ENCODE measurements at places on chromosomes 7 and 10.

- DNase-seq, result no peak
- H3K27me3 ChIP-seq, result no peaks in the 10 kb centered on the region
- H3K4me3 ChIP-seq, result no peak overlapping the region
- no peak overlapping the region for H3K27ac ChIP-seq
- H3K4me1 ChIP-seq, result no peaks in the 10 kb centered on the region
These were observed 42.7 kb downstream of the TMEM26 start for GRCh38 chr10:61410353-61411070.

GRCh38 chr10:68211669-68212068, 20.2 kb downstream of the ATOH7 start:
- peaks cover 7% of the 10 kb centered on the region for H3K36me3 ChIP-seq
- H3K4me3 ChIP-seq, result no peak overlapping the region
- no peaks in the 10 kb centered on the region for H3K27me3 ChIP-seq
- DNase-seq, result no peak
- H3K27ac ChIP-seq, result no peak overlapping the region

- no peaks in the 10 kb centered on the region for H3K36me3 ChIP-seq
- no peak for DNase-seq
- no peak overlapping the region for H3K4me3 ChIP-seq
- H3K27me3 ChIP-seq, result no peaks in the 10 kb centered on the region
- no peaks in the 10 kb centered on the region for H3K4me1 ChIP-seq
- no peak overlapping the region for H3K27ac ChIP-seq
These were observed 56.0 kb upstream of the CYP2C18 start for GRCh38 chr10:94627511-94627910.

DNA sequence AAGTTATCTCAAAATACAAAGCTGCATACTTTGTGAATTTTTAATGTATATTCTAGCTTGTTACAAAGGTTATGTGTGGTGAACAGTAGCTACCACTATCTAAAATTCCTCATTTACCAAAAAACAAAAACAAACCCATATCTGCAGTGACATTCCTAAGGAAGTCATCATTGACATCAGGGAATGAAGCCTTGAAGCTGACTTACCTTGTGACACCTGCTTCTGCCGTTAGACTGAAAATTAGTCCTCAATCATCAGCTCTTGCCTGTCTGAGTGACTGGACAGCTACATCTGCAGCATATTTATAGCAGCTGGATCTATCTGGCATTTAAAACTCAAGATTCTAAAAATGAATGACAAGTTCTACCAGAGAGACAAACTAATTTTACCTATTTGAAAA, 43.2 kb downstream of the COBL start:
- H3K4me3 ChIP-seq, result no peak overlapping the region
- DNase-seq, result no peak
- no peak overlapping the region for H3K27ac ChIP-seq
- H3K27me3 ChIP-seq, result no peaks in the 10 kb centered on the region
- no peaks in the 10 kb centered on the region for H3K36me3 ChIP-seq

GRCh38 chr10:6678211-6678803, 98.2 kb upstream of the PRKCQ start:
- H3K36me3 ChIP-seq, result no peaks in the 10 kb centered on the region
- no peak overlapping the region for H3K27ac ChIP-seq
- peak; percentile 20 for DNase-seq
- H3K27me3 ChIP-seq, result no peaks in the 10 kb centered on the region

GRCh38 chr7:102983602-102984001, 70.8 kb downstream of the LRRC17 start:
- H3K36me3 ChIP-seq, result no peaks in the 10 kb centered on the region
- no peak overlapping the region for H3K4me3 ChIP-seq
- no peak for DNase-seq
- no peaks in the 10 kb centered on the region for H3K27me3 ChIP-seq
